ENCODE measurements at places on chromosomes 5 and 9.

GRCh38 chr5:152349683-152350526, 55.2 kb downstream of the NMUR2 start:
- DNase-seq = no peak

- no peak for DNase-seq
Measured at GRCh38 chr9:120612218-120612617, 32.3 kb upstream of the CDK5RAP2 start.

- DNase-seq = no peak
Measured at GRCh38 chr9:89838621-89839020, 233.8 kb downstream of the GADD45G start.

GRCh38 chr9:136539427-136540421, 6.1 kb downstream of the NOTCH1 start:
- peak; percentile 95 for DNase-seq

- DNase-seq = no peak
Measured at GRCh38 chr5:149014571-149015031, 48.3 kb downstream of the SH3TC2 start.

GRCh38 chr5:173509060-173509459, 107.4 kb downstream of the BOD1 start:
- DNase-seq = no peak

GRCh38 chr5:175820230-175820629, 51.1 kb upstream of the CPLX2 start:
- DNase-seq = no peak

DNA sequence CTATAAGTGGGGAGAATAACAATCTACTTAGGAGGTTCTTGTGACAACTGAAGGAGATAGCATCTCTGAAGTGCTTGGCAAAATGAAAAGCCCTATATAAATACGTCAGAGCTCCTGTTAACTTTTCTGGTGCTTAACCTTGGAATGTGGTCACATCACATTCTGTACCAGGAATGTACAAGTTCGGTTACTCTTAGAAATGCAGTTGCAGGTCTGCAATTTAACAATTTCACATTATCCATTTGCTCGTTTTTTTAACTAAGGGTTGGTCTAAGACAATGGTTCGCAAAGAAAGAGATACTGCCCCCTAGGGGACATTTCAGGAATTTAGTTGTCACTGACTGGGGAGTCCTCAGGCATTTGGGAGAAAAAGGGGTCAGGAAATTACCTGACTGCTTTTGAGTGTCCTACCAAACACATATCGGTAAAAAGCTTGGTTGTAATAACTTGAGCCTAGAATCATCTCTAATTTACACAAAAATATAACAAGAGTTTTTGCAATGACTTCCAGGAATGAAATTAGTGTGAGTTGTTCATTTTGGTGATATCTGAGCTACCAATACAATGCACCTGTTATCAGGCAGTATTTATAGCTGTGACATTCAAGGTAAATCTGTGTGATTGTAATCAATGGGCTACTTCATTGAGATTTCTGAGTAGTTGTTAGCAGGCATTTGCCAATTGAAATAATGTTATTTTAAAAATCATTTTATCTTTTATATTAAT, 5.4 kb upstream of the HBEGF start:
- peak; percentile 80 for DNase-seq
